Stimulated activated CD4-positive, alpha-beta T cell treated with anti-CD3 and anti-CD28 coated beads, Interleukin-1b, Interleukin-23, amount 100 ng/mL, for 48 hours (primary cell): ENCODE measurements at places on chromosomes 6 and 20.

DNA sequence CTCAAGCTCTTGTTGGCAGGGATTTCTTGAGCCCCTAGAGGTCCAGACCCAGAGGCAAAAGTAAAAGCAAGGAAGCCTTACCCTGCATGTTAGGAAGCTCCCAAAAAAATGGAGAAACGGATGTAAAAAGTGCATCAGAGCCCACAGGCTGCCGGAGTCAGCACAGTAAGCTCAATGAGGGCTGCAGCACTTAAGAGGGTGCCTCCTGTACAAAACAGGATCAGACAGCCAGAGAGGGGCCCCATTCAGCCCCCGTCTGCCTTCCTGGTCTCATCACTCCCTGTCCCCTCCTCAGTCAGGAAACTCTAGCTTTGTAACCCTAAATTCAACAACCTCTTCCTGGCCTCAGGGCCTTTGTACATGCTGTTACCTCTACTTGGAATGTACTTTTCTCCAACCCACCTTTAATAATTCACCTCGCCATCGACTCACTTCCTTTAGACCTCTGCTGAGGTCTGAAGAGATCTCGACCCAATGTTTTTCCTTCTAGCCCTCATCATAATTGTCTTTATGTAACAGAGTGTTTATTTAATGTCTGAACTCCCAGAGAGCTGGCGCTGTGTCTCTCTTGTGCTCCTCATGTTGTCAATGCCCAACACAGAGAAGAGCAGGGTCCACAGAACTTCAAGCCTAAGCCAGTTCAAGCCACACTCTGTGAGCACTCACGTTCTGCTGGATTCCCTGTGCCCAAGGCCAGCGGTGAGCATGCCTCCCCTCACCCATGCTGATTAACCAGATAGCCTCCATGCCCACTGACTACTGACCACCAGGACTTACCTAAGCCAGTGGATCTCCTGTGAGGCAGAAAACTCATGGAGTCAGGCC is 2.8 kb upstream of the PLCG1 start:
- DNase-seq = no peak

DNA sequence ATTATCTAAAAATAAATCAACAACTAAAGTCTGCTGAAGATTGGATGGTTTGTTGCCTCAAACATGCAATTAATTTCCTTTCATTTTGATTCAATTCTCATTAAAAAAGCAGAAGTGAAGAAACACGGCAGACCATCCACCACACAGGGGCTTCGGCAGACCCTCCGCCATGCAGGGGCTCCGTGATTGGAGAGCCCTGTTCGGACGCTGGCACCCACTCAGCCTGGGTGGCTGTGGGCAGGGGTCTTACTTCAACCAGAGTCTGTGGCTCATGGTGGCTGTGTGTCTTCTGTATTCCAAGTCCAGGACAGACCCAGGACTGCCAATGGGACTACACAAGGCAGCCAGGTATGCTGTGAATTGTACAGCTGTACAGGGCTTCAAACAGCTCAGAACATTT is 86.9 kb upstream of the FRMD1 start:
- no peak for DNase-seq

DNA sequence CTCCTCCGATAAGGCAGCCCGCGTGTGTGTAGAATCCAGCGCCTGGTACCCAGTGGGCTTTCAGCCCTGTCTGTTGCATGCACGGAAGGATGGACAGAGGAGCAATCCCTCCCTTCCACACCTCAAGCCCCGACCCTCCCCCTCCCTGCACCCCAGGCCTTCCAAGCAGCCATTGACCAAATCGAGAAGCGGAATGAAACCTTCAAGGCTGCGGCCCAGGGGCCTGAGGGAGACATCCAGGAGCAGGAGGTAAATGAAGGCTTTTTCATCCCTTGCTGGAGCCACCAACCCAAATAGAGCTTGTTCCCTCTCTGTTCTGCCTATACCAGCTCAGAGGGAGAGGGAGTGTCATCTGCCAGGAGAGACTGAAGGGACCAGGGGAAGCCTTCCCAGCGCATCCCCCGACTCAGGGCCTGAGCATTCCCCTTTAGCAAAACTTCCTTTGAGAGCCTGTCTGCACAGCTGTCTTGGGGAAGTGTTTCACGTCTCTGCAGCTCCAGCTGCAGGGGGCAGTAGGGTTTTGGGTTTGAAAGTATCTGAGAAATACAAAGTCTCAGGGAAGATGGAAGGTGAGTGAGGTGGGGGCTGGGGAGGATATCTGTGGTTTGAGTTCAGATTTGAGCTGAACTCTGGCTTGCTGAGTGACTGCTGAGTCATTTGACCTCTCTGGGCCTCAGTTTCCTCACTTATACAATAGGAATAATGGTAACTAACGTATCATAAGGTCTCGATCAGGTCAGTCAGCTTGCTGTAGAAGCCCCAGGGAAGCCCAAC is 16.1 kb downstream of the FGD2 start:
- peak; percentile 63 for DNase-seq

DNA sequence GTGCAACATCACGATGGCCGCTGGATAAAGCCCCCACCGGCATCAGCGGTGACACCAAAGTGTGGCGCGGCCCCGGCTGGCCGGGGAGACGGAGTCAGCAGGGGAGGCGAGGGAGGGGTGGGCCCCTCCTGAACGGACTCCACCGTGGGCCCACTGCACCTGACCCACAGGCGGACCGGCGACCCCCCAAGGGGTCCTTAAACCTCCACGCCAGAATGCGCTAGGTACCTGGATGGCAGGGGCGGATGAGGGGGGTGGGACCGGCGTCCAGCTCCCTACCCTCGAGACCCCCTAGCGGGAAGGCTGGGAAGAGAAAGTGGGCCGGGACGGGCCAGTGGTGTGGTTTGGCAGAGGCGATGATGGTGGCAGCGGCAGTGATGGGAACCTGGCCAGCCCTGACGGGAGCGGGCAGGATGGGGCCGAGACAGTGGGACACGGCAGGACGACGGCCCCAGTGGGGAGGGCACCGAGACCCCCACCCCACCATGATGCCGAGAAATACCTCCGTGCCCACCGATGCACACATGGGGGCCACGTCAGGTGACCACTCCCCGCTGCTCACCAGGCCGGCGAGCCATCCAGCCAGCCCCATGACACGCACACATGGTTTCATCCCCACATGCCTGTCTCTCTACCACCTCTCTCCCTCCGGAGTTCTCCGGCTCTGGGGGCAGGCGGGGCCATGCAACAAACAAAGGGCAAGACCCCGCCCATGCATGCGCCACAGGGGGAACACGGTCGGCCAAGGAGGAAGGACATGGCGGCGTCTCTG is 771.9 kb upstream of the DEFB115 start:
- DNase-seq = no peak

DNA sequence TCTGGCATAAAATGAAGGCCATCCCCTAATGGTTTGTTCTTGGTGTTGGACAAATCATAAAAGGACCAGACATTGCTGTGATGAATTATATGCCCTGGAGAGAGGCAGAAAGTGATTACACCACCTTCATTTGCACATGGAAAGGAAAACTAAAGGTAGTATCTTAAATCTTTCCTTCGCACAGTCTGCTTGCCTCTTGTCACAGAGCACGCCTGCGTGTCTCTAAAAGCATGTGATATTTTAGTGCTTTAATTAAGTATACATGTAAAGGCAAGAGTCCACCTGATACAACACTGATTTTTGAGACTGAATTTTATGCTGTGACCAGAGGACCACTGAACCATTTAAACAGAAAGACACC is 28.8 kb upstream of the PLAGL1 start:
- DNase-seq = no peak

DNA sequence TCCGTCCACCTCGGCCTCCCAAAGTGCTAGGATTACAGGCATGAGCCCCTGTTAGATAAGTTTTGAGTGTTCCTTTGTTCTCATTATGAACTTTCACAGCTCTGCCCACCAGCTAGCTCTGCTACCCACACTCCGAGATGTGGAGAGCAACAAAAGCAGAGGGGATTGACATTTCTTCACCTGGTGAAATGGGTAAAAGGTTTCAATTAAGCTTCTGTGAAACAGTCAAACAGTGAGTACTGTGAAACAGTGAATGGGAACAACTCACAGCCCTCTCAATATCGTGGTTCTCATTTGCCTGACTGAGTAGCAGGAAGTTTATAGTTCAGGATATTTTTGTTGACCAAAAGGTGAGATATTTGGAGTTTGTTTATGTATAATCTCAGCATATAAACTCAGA is 412.8 kb downstream of the CD83 start:
- peak; percentile 5 for DNase-seq

DNA sequence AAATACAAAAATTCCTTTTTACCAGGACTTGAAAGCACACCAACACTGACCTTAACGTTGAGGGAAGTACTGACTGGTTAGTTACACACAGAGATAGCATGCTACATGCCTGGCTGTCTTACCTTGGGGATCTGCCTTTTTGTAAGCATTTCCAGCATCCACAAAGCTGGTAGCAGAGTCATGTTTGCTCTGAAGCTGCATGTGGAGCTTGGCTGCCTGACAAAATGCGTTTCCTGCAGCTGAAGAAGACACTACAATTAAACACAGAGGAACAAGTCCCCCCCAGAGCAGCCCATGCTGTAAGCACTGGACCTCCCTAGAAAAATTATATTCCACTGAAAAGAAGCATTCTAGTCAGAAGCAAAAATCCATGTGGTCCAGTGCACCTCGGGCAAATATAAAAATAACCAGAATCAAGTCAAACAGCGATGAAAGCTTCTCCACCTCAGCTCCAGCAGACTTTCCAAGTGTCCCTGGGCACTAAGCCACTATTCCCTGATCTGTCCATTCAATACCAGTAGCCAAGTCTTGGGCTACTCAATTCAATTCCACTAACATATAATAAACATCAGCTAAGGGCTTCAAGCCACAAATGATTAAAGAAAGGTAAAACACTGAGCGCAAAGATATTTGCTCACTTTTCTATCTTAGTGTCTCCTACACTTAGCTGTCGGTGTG is 24.2 kb downstream of the NAPB start:
- no peak for DNase-seq
